ENCODE measurements at places on chromosomes 4 and X.
A peak's percentile ranks its signal among the peaks of the same experiment; 100 is the strongest.

DNA sequence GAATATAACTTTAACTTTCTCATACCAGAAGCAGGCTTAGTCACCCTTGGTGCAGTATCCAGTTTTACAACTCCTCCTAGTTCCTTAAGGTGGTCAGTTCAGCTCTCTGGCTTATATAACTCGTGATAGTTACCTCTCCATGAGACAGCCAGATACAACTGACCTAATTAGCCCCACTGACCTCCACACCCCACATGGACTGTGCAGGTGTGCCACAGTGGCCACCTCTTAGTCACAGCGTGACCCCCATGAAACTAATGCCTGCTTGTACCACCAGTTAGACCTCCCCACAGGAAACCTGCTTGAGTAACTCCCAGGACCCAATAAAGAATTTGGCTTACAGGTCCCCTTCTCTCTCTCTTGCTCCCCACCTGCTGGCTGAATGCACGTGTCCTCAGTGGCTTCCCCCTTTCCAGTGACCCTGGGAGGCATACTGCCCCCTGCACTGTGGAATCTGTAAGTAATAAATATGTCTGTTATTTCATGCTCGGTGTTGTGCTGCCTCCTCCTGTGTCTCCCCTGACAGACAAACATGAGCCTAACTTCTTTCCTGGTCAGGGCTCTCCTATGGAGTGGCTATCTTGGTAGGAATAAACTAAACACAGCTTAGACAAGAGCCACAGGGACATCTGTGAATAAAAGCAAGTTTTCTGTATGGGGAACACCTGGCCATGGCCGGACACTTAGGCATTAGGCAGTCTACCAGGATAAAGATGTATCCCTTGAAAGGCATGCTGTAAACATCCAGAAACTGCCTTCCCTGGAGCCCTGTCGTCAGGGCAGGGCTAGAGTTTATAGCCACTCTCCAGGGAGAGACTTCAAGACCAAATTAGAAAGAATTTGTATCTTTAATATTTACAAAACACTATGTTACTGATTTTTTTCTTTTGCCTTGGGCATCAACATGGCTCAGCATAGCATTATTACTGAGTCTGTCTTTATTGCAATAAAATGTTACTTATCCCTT is 209.7 kb upstream of the BOD1L1 start:
- no peak for DNase-seq

DNA sequence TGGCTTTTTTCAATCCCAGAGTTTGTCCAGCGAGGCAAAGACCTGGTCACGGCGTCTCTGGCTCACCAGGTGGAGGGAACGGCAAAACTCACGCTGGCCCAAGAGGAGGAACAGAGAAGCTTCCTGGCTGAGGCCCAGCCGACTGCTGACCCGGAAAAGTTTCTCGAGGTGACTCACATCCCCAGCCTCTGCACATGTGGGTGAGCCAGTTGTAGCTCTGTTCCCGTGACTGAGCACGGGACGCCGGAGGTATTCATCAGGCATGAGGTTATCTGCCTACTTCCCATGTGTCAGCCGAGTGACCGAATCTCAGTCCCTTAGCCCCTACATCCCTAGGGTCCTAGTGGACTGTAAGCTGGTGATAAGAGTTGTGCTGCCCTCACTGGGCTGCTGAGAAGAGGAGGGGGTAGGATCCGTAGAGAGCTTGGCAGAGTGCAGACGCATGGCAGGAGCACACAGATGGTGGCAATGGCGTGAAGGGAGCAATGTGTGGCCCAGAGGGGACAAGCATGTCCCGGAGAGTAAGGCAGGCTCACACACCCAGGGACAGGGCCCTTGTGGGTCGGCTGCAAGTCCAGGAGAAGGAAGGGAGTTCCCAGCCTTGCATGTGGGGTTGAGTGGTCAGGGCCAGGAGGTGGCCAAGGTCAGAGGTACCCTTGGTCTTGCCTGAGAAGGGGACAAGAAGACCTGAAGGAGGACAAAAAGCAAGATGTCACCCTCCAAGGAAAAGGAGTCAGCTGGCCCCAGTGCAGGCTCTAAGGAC is 42.9 kb downstream of the EVC start:
- no peak for DNase-seq

- DNase-seq = no peak
These were observed 37.1 kb upstream of the LEF1 start for GRCh38 chr4:108205859-108206258.

- DNase-seq = no peak
These were observed 347.4 kb downstream of the BMPR1B start for GRCh38 chr4:95105112-95105511.

- no peak for DNase-seq
These were observed 35.5 kb upstream of the GPC3 start for GRCh38 chrX:134020910-134021309.

DNA sequence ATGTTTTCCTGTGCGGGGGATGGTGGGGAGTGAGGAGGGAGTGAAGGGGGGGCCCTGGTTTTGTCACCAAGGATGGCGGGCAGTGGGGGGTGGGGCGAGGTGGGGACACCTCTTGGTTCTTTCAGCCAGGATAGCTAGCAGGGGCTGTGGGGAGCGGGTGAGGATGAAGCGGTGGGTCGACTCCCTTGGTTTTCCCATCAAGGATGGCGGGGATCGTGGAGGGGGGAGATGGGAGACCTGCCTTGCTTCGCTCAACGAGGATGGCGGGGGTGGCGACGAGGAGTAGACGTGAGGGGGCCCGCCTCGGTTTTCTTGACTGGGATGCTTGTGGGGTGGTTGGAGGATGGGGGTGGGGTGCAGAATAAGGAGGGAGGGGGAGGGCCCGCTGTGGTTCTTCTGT is 643 bp downstream of the FHL1 start:
- DNase-seq = no peak

DNA sequence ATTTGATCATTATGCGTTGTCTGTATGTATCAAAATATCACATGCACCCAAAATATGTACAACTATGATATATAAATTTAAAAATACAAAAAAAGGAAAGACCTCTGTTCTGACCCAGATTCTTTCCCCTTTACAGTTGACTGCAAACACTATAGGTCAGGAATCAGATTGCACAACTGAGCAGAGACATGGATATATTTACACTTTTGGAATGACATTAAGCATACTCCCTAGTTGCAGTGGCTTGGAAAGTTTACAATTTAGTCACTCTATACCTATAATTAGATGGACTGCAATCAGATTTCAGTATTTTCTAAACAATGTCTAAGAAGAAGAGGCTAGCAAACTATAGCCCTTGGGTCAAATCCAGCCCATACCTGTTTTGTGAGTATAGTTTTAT is 98.5 kb upstream of the INPP4B start:
- DNase-seq = no peak

DNA sequence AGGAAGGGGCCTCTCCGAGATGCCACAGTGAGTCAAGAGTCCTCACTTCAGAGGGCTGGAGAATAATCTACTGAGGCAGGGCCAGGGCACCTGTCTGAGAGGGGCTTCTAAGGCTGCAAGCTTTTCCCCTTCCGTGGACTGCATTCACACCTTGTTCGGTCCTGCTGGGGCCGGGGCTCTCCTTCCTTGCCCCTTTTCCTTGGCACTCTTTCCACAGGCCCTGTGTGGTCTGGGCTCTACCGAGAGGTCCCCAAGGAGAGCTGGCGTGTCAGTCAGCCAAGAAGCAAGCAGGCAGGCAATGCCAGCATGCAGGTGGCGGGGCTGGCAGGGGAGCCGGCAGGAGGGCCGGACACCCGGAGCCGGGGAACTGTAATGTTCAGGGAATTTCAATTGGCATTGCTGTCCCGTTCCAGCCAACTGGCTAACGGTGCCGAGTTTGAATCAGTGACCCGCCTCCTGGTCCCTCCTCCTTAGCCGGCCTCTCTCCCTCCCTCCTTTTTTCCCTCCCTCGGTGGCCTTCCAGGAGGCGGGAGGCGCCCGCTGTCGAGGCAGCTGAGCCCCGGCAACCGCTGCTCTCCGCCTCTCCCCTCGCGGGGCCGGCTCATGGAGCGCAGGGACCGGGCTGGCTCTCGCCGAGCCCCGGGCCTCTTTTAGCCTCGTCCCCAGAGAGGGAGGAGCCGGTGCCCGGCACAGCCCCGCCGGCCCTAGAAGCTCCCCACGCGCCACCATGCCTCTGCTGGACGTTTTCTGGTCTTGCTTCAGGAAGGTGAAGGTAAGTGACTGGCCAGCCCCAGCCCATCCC is at the start of gene STARD8:
Gene STARD8 (plus strand): TSS at position 511 of the 802 bp plus-strand sequence. CDS start 217 bp downstream, at position 728.
- DNase-seq = no peak

- DNase-seq = no peak
These were observed 157.6 kb downstream of the ATRX start for GRCh38 chrX:77628294-77629025.

DNA sequence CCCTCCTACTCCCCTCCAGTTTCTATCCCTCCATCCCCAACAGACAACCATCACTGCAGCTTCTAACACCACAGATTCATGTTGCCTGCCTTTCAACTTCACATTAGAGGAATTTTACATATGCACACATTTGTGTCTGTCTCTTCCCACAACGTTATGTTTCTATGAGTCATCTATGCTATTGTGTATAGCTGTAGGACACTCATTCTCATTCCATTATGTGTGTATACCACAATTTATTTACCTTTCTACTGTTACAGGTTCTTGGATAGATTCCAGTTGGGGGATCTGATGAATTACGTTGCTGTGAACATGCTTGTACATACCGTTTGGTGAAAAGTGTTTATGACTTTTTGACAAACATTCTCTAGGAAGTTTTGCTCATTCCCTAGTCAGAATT is 58.8 kb upstream of the TRPC3 start:
- DNase-seq = no peak

DNA sequence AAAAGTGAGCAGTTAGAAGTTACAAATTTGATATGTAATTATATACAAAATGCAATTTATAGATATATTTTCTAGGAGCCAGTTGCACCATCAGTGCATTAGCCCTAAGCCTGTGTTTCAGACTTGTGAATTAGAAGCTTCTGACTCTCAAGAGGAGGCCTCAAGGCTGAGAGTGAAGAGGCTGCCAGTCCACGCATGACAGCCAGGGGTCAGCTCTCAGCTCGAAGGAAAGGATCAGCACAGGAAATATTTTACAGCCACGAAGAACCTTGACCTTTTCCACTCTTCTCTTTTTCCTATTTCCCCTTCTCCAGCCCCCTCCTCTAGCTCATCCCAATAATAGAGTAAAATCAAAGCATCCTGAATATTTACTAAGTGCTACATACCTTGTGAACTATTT is 642.4 kb downstream of the TRIML1 start:
- no peak for DNase-seq

- no peak for DNase-seq
These were observed 1553.1 kb upstream of the ADGRL3 start for GRCh38 chr4:59647011-59647410.

DNA sequence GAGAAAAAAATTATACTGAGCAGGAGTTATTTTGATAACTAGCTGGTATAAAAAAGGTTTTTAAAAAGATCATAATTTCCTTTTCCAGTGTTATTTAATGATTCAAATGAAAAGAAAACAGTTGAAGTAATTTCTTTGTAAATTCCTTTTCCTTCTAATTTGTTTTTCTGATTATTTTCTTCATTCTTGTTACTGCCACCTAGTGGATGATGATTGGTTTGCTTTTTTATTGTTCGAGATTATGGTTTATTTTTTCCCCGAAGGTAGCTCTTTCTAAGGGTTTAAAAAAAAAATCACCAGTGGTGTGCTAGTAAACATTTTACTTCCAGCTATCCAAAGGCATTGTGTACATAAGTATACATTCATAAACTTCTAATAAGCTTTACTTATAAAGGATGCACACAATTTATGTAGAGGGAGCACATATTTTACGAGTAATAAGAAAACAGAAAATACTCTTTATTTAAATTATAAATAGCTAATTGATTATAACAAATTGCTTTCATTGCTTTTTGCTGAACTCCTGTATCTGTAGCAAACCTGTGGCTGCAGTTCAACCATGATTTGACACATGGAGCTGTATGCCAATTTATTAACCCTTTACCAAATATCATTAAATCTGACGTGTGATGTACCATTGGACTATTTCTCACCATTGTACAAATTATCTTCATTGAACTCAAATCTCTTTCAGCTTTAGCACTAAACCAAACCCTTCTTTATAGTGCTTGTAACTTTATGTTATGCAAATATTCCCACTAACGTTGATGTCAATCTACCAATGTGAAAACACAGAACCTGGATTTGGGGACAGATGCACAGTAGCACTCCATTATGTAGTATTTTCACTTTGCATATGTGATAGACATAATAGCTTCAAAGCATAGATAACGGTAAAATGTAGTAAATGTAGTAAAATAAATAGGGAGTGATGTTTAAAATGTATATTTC is 97.8 kb upstream of the ANK2 start:
- no peak for DNase-seq

- DNase-seq = no peak
These were observed 135.6 kb upstream of the PLS3 start for GRCh38 chrX:115425359-115425758.

GRCh38 chr4:24887881-24888430 is 24.9 kb downstream of the CCDC149 start:
- DNase-seq = no peak

DNA sequence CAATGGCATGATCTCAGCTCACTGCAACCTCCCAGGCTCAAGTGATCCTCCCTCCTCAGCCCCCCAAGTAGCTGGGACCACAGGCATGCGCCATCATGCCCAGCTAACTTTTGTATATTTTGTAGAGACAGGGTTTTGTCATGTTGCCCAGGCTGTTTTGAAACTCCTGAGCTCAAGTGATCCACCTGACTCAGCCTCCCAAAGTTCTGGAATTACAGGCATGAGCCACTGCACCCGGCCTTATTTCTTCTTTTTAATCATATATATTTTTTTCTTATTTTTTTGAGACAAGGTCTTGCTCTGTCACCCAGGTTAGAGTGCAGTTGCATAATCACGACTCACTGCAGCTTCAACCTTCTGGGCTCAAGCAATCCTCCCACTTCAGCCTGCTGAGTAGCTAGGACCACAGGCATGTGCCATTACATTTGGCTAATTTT is 184.0 kb downstream of the TSPAN5 start:
- no peak for DNase-seq

GRCh38 chr4:10853196-10853595 is 168.6 kb upstream of the CLNK start:
- DNase-seq = no peak

GRCh38 chr4:1628892-1629698 is 55.0 kb downstream of the FAM53A start:
- peak; percentile 53 for DNase-seq

- no peak for DNase-seq
These were observed 41.9 kb upstream of the FAM47B start for GRCh38 chrX:34900691-34901090.

GRCh38 chr4:57080781-57081650 is 29.2 kb downstream of the IGFBP7 start:
- no peak for DNase-seq

Measured in stimulated activated CD4-positive, alpha-beta T cell treated with anti-CD3 and anti-CD28 coated beads, TNF-alpha, amount 100 ng/mL, for 4 hours (primary cell).